Hippocampal formation (tissue), 2 donors: ENCODE measurements at places on chromosomes 16 and 17.

DNA sequence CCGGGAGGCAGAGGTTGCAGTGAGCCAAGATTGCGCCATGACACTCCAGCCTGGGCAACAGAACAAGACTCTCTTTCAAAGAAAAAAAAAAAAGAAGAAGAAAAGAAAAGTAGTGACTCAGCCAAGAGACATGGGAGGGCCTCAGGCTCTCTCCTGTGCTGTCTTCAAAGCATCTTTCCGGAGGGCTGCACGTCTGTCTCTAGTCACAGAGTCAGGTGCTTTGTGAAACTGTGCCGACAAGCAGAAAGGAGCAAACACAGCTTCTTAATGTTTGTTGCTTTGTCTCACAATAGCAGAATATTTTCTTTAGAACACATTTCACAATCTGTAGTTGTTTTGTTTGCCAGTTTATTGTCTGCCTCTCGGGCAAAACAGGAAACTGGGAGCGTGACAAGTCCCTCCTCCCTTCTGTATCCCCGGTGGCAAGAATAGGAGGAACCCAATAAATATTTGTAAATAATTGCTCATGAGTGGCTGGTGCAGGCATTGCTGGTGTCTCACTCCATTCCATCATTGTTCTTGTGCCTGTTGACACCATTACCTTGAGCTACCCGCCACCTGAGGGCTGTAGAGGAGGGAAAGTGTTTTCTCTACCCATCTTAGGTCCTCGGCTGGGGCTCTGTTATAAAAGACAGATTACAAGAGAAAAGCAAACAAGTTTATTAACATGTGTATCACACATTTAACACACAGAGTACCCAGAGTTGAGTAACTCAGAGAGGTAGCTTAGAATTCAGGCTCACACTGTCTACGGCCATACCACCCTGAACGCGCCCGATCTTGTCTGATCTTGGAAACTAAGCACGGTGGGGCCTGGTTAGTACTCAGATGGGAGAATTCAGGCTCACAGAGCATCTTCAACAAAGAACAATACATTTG lies 5.5 kb downstream of the GAST start:
- no peak for DNase-seq

DNA sequence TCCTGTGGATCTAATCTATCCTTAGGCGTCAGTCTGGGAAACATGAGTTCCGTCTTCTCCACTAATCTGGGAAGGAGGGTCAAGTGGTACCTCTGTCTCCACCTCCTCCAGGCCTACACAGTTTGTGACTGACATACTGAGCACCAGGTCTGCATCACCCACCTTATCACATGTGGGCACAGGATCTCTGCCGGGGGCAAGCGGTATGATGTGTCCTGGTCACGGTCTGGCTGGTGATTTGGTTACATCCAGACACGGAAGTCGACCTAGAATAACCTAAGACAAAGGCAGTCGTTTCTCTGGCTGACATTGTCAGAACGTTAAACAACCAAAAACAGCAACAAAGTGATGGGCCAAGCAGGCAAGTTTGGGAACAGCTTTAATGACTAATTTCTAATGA lies 82.5 kb upstream of the HSBP1 start:
- DNase-seq = no peak

DNA sequence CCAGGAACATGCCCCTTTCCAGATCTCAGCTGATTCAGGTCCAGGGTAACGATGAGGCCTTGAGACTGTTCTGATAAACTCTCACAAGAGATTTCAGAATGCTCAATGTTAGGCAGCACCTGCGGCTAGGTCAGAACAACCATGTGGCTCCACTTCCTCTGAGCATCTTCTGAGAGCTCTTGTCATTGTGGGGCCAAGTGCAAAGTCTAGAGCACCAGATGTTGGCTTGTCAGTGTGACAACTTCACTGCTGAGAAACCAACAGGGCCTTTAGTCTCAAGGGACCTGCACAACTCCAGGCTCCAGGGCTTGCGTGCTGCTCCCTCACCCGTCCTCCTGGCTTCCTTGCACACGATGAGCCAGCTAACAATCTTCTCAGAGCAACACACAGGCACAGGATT lies 29.0 kb downstream of the FCSK start:
- DNase-seq = no peak

DNA sequence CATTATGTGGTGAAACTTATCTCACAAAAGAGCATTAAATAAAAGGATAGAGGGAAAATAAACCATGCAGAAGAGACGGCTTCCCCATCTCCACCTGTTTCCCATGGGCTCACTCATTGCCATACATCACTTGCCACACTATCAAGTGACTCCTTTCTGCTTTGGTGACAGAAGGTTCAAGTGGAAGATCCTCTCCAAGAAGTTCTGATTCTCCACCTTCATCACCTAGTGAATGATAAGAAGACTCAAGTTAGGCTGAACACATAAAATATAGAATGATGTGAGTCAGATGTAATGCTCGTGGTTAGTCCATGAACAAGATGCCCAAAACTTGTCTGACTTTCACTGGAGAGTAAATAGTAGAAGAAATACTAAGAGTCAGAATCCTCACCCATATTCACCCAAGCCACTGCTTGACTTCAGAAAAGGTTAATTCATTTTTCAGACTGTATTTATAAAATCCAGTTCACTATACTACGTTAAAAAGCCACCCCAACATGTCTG lies 100.1 kb upstream of the TOB1 start:
- DNase-seq = no peak

DNA sequence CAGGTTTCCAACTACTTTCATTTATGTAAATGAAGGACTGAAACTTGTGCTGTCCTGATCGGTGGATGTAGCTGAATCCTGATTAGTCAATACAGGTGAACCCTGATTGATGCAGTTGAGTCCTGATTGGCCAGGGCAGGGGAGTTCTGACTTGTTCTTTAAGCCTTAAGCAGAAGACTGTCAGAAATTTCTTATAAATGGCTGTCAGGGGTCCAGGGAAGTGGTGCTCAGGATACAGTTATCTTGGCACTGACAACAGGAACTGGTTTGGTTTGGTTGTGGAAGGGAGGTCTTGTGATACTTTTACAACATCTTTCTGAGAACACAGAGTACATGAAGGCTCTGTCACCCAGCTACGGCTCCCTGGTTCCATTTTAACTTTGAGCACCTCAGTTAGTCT lies 132.1 kb downstream of the KCNJ12 start:
- DNase-seq = no peak

DNA sequence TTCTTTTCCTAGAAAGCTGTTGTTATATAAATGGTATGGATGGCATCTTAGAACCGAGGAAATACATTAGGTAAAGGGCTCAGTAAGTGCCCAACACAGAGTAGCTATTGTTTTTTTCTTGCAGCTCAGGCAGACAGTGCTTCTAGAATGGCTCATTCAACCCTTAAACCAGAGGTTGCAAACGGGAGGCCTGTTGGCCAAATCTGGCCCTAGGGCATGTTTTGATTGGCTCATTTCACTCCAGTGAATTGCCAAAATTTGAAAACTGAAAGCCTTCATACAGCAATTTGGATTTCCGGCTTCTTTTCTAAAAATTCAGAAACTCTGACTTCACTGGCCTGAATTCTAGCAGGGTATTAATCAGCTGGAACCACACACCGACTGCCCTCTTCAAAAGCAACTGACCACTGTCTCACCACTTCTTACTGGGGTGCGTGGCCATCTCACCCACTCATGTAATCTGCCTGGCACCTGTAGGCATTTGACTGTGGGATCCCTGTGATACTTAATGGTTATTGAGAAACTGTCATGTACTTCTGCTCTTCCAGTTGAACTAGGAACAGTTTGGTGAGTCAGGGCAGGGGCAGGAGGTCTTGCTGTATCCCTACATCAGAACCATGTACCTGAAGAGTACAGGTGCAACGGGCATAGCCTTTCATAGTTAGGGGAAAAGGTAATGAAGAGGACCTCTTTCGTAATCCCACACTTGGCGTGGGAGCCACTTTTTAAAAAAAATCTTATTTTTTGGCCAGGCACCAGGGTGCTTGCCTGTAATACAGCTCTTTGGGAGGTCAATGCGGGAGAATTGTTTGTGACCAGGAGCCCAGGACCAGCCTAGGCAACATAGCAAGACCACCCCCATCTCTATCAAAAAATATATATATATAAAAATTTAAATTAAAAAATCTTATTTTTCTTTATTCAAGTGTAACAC lies 53.6 kb upstream of the SCNN1B start:
- DNase-seq = no peak

GRCh38 chr16:17252701-17253100 lies 218.1 kb downstream of the XYLT1 start:
- no peak for DNase-seq

GRCh38 chr17:6523330-6523729 lies 33.0 kb downstream of the PITPNM3 start:
- DNase-seq = no peak

GRCh38 chr17:80260791-80261158 lies at the start of gene RNF213:
Gene RNF213, plus strand, starts transcription at chr17:80260852. Its CDS starts 2,830 bp downstream, at chr17:80263682.
- DNase-seq = peak; percentile 26

- no peak for DNase-seq
Observed at GRCh38 chr17:32152130-32152529, 9.8 kb downstream of the RHOT1 start.
